ENCODE measurements at places on chromosomes 1 and 21. TPM values are rescaled to one million over a fixed set of nuclear protein-coding genes. Genes with fewer than 3 reads are reported as not detected.

DNA sequence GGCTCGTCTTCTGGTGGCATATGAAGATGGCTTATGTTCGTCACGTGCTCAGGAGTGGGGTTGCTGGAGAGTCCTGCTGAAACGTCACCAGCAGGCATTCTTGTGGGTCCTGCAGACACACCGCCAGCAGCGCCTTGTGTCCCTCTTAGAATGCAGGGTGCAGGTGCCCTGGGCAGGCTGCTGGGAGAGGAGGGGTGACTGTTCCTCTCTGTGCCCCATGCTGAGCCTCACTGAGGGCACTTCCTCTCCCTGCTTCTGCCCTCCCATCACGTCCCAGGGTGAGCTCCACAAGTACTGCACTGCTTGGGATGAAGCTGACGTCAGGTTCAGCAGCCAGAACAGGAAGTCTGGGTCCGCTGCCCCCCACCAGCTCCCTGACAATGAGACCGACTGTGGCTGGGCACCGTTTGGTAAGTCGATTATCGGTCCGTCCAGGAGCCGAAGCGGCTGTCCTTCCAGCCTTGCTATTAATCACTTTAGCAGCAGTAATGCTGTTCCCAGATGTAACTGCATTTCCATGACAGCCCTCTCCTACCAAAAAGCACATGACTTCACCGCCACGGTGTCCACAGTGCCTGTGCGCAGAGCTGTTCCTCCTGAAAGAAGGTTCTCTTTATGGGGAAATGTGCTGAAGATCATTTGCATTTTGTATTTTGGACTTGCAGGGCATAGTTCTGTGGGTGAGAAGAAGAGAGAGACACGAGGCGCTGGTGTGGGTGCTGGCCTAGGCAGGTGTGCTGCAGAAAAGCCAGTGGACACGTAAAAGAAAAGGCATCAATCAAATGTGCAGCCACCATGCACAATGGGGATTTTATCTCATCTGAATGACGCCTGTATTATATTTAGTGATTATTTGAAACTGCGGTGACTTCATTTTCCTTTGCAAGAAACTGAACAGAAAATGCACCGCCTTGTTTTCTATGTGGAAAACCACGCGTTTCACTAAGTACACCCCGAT lies 21.0 kb downstream of the SLC37A1 start:
- no peak overlapping the region for H3K27ac ChIP-seq
- peaks cover 8% of the 10 kb centered on the region for H3K36me3 ChIP-seq
- no peaks in the 10 kb centered on the region for H3K4me1 ChIP-seq
- no peak overlapping the region for H3K4me3 ChIP-seq

The TCP10L gene
- total RNA-seq, result 2.1 TPM

The MPZ gene
- 0.18 TPM for total RNA-seq

GRCh38 chr1:116001739-116002487 lies 25.6 kb downstream of the SLC22A15 start:
- H3K36me3 ChIP-seq, result peaks cover 22% of the 10 kb centered on the region
- H3K4me1 ChIP-seq, result no peaks in the 10 kb centered on the region
- no peaks in the 10 kb centered on the region for H3K27me3 ChIP-seq
- no peak overlapping the region for H3K27ac ChIP-seq
- no peak overlapping the region for H3K4me3 ChIP-seq

The NME7 gene
- 18.9 TPM for total RNA-seq

DNA sequence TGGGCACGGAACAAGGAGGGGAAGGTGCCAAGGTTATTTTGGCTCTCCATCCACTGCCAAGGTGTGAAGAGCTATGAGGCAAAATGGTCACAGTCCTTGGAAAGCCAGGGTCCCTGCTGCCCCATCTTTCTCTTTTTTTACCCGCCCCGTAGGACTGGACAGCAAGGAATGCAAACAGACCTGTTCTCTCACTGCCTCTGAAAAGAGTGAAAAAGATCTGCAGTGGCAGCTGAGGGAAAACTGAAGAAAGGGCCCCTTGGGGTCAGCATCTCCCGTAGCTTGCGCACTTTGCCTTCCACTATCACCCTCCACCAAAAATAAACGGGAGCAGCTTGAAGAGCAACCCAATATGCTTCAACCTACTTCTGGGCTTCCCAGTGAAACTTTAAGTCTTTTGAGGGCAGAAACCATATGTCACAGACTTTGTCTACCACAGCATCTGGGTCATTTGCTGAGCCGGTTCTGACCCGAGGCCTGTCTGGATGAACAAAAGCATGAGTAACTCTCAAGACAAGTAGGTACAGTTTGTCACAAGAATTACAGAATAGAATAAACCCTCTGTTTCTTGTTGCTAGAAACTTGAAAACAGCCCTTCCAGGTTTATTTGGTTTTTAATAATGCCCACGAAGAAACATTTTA lies 9.4 kb upstream of the KIF14 start:
- no peaks in the 10 kb centered on the region for H3K36me3 ChIP-seq
- H3K27me3 ChIP-seq, result no peaks in the 10 kb centered on the region
- H3K4me1 ChIP-seq, result no peaks in the 10 kb centered on the region

The S100A10 gene
- 400 TPM for total RNA-seq

The SLC35A3 gene
- total RNA-seq, result 31.4 TPM

The CD101 gene
- 0.36 TPM for total RNA-seq

- H3K4me1 ChIP-seq, result no peaks in the 10 kb centered on the region
- no peak for DNase-seq
- H3K36me3 ChIP-seq, result no peaks in the 10 kb centered on the region
- H3K4me3 ChIP-seq, result no peak overlapping the region
These were observed 163.6 kb downstream of the ST6GALNAC3 start for GRCh38 chr1:76238094-76238628.

- no peak overlapping the region for H3K4me3 ChIP-seq
- no peaks in the 10 kb centered on the region for H3K36me3 ChIP-seq
- H3K4me1 ChIP-seq, result peaks cover 5% of the 10 kb centered on the region
These were observed 173.8 kb downstream of the ETS2 start for GRCh38 chr21:38979271-38980121.

GRCh38 chr1:33206340-33206739 lies 24.5 kb upstream of the TRIM62 start:
- H3K27me3 ChIP-seq, result peaks cover 17% of the 10 kb centered on the region
- no peaks in the 10 kb centered on the region for H3K4me1 ChIP-seq
- H3K4me3 ChIP-seq, result no peak overlapping the region
- no peak for DNase-seq
- no peak overlapping the region for H3K27ac ChIP-seq

The C8A gene
- not detected for total RNA-seq

GRCh38 chr1:7424352-7424890 lies 346.7 kb upstream of the VAMP3 start:
- no peak overlapping the region for H3K27ac ChIP-seq
- H3K27me3 ChIP-seq, result peaks cover 22% of the 10 kb centered on the region
- H3K4me1 ChIP-seq, result no peaks in the 10 kb centered on the region
- no peak for DNase-seq

DNA sequence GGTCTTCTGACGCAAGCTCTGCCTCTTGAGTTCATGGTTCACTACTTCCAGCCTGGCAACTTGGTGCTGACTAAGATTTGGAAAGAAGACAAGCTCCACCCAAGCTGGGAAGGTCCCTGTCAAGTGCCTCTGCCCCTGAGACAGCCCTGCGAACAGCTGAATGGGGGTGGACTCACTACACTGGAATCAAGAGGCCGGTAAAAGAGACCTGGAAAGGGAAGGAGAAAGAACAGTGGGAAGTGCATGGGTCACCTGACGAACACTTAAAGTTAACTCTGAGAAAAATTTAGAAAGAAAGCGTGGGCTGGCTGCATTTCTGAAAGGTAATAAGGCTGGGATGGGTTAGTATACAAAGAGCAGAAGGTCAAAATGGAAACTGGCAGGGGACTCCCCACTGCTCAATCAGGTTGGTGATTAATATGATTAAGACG lies 26.1 kb upstream of the ZNF496 start:
- H3K36me3 ChIP-seq, result no peaks in the 10 kb centered on the region
- H3K4me3 ChIP-seq, result no peak overlapping the region
- DNase-seq, result peak; percentile 59
- 0 out of 2 replicates have a peak, but pooled peaks cover 6% of the 10 kb centered on the region for H3K4me1 ChIP-seq
- H3K27ac ChIP-seq, result no peak overlapping the region
- H3K27me3 ChIP-seq, result no peaks in the 10 kb centered on the region

The UBL4B gene
- 0.07 TPM for total RNA-seq

GRCh38 chr1:79825551-79825950 lies 819.0 kb upstream of the ADGRL4 start:
- DNase-seq, result no peak
- H3K4me1 ChIP-seq, result no peaks in the 10 kb centered on the region
- H3K27ac ChIP-seq, result no peak overlapping the region

The ALX3 gene
- not detected for total RNA-seq

- H3K36me3 ChIP-seq, result no peaks in the 10 kb centered on the region
- H3K4me3 ChIP-seq, result no peak overlapping the region
- no peak overlapping the region for H3K27ac ChIP-seq
- no peaks in the 10 kb centered on the region for H3K4me1 ChIP-seq
These were observed 30.5 kb downstream of the MROH7 start for GRCh38 chr1:54671985-54672608.

The TFF3 gene
- 9.1 TPM for total RNA-seq

DNA sequence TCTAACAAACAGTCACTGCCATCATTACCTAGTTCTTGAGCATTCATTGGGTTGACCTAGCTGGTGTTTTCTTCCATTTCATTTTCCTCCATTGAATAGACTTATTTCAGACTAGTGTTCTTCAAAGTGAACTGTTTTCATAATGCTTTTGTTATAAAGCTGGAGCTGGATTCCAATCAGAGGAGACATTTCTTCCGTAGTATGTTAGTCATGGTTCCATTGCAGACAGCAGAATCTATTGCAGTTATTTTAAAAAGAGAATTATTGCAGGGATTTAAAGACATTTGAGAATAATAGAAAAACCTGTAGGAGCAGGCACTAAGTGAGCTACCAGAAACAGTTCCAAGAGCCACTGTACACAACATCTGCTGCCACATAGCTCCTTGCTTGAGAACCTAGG lies 50.0 kb downstream of the HHAT start:
- H3K4me1 ChIP-seq, result peaks cover 24% of the 10 kb centered on the region
- H3K4me3 ChIP-seq, result no peak overlapping the region
- no peaks in the 10 kb centered on the region for H3K27me3 ChIP-seq
- H3K27ac ChIP-seq, result no peak overlapping the region
- no peaks in the 10 kb centered on the region for H3K36me3 ChIP-seq

- no peaks in the 10 kb centered on the region for H3K36me3 ChIP-seq
- H3K4me3 ChIP-seq, result no peak overlapping the region
- no peak for DNase-seq
- no peaks in the 10 kb centered on the region for H3K4me1 ChIP-seq
- no peak overlapping the region for H3K27ac ChIP-seq
These were observed 432.8 kb downstream of the MATN1 start for GRCh38 chr1:30290581-30290980.

- peaks cover 40% of the 10 kb centered on the region for H3K4me1 ChIP-seq
- no peak for DNase-seq
- peak overlapping the region; percentile 89 for H3K27ac ChIP-seq
- no peaks in the 10 kb centered on the region for H3K27me3 ChIP-seq
- no peak overlapping the region for H3K4me3 ChIP-seq
These were observed 12.9 kb upstream of the PODN start for GRCh38 chr1:53048960-53049573.

DNA sequence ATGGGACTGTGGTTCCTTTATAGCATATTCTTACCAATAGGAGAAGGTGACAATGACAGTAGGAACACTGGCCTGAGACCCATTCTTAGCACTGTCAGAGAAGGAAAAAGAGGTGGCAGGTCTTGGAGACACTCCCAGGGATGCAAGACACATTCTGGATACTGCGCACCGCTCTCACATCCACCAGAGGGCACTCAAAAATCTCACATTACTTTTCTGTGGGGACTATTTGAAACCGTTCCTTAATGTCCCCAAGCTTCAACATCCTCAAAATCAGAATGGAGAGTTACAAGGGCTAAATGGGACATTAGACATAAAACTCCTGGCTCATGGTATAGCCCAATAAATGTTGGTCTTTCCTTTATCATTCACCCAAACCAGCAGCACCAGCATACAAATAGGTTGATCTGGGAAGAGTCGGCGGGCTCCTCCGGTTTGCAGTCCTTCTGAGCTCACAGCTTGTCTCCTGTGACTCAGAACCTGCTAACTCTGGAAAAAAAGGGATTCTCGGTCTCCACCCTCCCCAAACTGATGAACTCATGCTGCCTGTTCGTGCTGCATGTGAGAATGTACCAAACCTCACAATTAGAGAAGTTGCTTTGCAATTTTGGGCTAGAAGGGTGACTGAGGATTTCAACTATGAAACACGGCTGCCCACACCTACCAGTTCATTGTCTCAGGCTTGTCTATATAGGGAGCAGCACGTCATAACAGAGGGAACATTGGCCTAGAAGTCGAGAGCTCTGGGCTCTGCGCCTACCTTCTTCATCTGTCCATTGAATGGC lies 40.2 kb downstream of the IL12RB2 start:
- no peaks in the 10 kb centered on the region for H3K27me3 ChIP-seq
- H3K4me1 ChIP-seq, result peaks cover 13% of the 10 kb centered on the region
- no peaks in the 10 kb centered on the region for H3K36me3 ChIP-seq
- no peak overlapping the region for H3K27ac ChIP-seq

The CRYBG2 gene
- total RNA-seq, result 16.1 TPM

DNA sequence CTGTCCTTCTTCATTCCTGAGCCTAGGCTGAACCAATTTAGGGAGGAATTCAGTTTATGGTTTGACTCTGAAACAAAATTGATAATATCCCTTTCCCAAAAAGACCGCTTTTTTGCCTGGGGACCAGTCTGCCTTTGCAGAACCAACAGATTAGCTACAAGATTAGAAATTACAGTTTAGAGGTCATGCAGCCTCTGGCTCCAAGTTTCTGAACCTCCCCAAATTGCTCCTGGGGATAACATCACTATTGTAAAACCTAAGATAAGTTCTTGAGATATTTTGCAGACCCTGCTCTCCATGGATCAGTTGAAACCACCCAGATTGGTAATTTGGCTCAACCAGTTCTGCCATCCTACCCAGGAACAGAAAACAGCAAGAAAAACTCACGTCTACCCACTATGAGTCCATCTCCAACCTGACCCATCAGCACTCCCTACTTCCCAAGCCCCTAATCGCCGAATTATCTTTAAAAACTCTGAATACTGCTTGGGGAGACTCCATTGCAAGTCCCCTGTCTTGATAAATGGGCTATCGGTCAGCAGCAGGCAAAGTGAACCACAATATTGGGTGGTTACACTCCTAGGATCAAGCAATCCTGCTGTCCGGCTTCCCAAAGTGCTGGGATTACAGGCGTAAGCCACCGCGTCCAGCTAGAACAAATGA lies 605 bp upstream of the RABGGTB start:
- DNase-seq, result no peak
- H3K27ac ChIP-seq, result peak overlapping the region; percentile 69
- H3K4me3 ChIP-seq, result peak overlapping the region; percentile 95
- H3K36me3 ChIP-seq, result peaks cover 38% of the 10 kb centered on the region

The LCE6A gene
- not detected for total RNA-seq

GRCh38 chr1:24765308-24765988 lies 20.2 kb downstream of the CLIC4 start:
- H3K4me3 ChIP-seq, result no peak overlapping the region
- H3K27ac ChIP-seq, result no peak overlapping the region
- peaks cover 11% of the 10 kb centered on the region for H3K4me1 ChIP-seq
- no peak for DNase-seq
- H3K36me3 ChIP-seq, result no peaks in the 10 kb centered on the region
- H3K27me3 ChIP-seq, result no peaks in the 10 kb centered on the region

All from PC-3 (cell line).